Motor neuron (in vitro differentiated cells): ENCODE measurements at places on chromosomes 13 and 19. TPM values are rescaled to one million over a fixed set of nuclear protein-coding genes. Genes with fewer than 3 reads are reported as not detected.

DNA sequence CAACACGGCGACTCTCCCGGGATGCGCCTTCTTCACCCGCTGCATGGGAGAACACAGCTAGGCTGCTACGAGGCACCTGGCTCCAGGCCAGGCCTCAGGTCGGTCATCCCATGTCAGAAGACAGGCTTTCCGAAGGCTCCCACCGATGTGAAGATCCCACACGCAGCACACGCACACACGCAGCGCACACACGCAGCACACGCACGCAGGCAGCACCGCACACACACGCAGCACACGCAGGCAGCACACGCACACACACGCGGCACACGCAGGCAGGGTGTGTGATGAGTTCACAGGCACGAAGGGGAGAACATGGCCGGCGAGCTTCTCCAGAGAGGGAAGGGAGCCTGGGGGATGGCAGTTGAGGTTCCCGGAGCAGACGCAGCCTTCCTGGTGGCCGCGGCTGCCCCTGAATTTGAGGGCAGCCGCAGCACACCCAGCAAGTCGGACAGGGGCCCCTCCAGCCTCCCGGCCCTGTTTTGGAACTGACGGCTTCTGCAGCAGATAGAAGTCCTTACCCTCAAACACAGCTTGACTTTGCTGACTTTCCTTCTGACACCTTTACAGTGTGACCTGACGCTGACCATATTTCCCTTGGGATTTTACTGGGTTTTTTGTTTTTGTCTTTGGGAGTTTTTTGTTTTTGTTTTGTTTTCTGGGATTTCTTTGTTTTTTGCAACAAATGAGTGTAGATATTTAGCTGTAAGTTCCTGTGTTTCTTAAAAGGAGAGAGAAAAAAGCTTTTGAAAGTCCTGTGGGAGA lies 55.9 kb downstream of the RASA3 start:
- no peak for ATAC-seq

PRR22 gene
- 0.41 and 0.87 TPM in 2 replicates for total RNA-seq

PLPPR2 gene
- 21.5 and 22.3 TPM in 2 replicates for total RNA-seq

TUBA3C gene
- total RNA-seq, result not detected in 2 replicates

TEKTIP1 gene
- total RNA-seq, result 1.0 and 1.9 TPM in 2 replicates

GRCh38 chr19:30830875-30831274 lies 458.7 kb downstream of the ZNF536 start:
- no peak for ATAC-seq

GRCh38 chr19:31066385-31066784 lies 282.9 kb downstream of the TSHZ3 start:
- ATAC-seq, result peak; percentile 84

SDHAF1 gene
- 19.4 and 23.5 TPM in 2 replicates for total RNA-seq

DNA sequence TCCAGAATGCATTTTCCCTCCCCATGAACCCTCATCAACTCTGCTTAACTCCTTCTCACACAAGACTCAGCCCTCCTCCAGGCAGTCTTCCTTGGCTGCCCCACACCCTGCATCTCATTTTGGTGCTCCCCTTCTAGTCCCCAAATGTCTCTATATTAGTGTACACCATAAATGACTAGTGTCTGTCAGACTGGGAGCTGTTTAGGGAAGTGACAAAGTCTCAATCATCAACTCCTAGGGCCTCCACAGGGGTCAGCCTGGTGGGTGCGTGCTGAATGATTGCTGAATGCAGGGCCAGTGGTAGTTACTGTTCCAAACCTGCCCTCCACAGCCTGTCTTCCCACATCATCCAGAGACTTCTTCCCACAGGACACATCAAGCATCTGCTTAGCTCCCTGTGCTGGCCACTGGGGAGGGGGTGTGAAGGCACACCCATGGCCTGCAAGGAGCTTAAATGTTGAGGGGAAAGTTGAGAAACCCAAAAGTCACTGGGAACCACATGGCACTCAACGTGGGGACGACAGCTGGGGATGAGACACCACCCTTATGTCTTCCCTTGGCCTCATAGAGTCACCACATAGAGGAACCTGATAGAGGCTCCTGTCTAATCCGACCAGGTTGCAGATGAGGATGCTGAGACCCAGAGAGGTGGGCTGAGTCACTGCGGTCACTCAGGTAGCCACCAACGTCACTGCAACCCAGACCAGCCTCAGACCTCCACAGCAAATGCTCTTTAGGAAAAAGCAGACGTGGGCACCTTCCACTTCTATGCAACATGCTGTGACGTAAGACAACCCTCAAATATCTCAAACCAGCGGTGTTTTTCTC lies 79.3 kb upstream of the TM9SF2 start:
- ATAC-seq, result no peak

ZNF550 gene
- 10.7 and 11.2 TPM in 2 replicates for total RNA-seq

DNA sequence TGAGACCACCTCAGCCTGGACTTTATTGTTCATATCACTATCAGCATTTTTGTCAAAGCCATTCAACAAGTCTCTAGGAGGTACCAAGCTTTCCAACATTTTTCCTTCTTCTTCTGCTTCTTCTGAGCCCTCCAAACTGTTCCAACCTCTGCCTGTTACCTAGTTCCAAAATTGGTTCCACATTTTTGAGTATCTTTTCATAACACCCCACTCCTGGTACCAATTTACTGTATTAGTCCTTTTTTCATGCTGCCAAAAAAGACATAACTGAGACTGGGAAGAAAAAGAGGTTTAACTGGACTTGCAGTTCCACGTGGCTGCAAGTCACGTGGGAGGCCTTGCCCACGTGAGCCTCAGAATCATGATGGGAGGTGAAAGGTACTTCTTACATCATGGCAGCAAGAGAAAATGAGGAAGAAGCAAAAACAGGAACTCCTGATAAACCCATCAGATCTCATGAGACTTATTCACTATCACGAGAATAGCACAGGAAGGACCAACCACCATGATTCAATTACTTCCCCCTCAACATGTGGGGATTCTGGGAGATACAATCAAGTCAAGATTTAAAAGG lies 215.1 kb downstream of the PCDH17 start:
- ATAC-seq, result no peak

ACP5 gene
- 9.7 and 10.1 TPM in 2 replicates for total RNA-seq
